NCI-H1092 (cell line): ENCODE measurements at places on chromosomes 3 and 15.

GRCh38 chr15:31495281-31495680 is 168.6 kb downstream of the KLF13 start:
- no peak for DNase-seq

DNA sequence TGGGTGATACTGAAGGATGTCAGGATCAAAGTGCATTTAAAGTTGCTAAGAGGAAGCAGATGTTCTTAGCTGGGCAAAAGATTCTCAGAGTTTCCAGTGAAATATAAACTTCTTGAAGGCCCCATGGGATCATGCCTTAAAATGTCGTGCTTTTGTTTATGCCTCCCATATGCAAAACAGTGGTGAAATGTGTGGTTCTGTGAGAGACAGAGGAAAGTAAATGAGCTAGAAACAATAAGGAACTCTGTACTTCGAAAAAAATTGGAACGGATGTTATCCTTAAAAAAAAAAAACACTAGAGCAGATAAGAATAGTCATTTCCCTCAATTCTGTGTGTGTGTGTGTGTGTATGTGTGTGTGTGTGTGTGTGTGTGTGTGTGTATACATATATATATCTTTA is 497.0 kb upstream of the TBL1XR1 start:
- no peak for DNase-seq

DNA sequence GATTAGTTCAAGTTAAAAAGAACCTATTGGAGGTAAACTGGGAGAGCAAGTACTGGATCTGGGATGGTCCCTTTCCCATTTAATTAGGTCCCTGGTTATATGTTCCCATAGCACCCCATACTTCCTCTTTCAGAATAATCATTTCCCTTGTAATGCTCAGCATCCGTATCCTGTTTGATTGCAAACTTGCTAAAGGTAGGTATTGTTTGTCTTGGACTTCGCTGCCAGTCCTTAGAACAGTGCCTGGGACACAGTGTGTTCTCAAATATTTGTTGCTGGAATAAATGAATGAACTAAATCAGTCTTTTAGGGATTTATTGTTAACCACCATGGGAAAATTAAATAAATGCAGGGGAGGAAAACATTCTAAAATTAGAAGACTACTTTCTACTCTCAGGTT is 299.8 kb downstream of the GRM7 start:
- no peak for DNase-seq

DNA sequence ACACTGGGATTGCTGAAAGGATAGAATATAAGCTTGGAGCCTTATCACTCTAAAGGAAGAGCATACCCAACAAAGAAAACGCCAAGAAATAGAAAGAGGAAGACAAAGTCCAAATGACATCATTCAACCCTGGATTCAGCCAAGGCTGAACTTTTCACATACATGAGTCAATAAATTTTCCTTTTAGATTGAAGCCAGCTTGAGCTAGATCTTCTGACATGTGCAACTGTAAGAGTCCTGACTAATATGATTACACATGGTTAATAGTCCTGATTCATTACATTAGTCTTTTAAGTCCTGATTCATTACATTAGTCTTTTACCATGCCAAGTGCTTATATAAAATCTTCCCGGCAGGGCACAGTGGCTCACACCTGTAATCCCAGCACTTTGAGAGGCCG is 13.6 kb upstream of the DENND6A start:
- DNase-seq = no peak

DNA sequence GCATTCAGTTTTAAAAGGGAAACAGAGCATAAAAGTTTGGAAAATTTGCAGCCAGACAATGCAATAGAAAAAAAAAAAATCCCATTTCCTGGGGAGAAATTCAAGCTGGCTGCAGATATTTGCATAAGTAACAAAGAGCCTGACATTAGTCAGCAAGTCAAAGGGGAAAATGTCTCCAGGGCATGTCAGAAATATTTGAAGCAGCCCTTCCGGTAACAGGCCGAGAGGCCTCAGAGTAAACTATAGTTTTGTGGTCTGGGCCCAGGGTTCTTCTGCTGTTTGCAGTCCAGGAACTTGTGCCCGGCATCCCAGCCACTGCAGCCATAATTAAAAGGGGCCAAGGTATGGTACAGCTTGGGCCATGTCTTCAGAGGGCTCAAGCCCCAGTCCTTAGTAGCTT is 411.6 kb upstream of the BCHE start:
- DNase-seq = no peak

GRCh38 chr15:41881920-41882688 is 11.7 kb downstream of the SPTBN5 start:
- DNase-seq = no peak

GRCh38 chr3:12559520-12559919 is 2.6 kb downstream of the MKRN2 start:
- DNase-seq = no peak

DNA sequence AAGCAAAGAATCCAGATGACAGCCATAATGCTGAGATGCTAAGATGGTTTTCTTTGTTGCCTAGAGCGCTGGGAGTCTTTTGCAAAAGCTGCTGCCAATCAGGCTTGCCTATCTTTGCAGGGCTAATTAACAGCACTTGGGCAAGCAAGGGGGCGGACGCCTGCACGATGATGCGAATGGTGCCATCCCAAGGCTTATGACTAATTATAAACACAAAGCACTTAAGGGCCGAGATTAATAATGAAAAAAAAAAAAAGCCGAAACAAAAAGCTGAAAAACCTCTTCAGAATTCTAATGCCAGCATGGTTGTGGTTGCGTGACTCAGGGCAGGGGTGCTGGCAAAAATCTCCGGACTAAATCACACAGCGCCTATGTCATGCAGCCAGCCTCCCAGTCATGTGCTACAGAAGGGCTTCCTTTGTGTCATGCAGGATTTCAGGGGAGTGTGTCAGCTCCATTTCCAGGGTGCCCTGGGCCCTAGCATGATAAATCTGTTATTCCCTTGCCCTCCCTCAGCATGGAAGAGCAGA is 185.0 kb upstream of the ANKRD28 start:
- DNase-seq = no peak

DNA sequence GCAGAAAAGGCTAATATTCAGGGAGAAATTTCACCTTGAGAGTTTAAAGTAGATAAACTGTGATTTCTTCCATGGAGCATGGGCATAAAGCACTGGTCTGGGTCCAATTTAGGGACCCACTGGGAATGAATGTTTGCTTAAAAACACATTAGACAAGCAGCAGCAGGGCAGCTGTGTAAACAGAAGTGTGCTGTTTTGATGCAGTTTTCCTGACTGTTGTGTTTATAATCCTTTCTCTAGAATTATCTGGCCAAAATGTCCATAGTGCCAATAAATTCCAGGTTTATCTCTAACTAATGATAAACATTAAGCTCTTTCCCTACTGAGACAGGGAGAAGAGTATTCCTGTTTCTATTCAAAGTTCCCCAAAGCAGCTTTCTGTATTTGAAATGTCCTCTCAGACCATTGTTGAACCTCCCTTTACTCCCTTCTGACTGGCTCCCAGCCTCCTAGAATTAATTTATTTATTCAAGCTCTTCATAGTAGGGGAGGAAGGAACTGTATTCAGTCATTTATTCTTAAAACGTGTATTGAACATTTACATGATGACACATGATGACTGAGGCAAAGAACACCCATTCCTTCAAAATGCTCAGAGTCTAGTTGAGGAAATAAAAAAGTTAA is 7.0 kb upstream of the TM4SF18 start:
- DNase-seq = peak; percentile 85

- no peak for DNase-seq
These were observed 95.8 kb upstream of the SLC25A36 start for GRCh38 chr3:140845882-140846281.

DNA sequence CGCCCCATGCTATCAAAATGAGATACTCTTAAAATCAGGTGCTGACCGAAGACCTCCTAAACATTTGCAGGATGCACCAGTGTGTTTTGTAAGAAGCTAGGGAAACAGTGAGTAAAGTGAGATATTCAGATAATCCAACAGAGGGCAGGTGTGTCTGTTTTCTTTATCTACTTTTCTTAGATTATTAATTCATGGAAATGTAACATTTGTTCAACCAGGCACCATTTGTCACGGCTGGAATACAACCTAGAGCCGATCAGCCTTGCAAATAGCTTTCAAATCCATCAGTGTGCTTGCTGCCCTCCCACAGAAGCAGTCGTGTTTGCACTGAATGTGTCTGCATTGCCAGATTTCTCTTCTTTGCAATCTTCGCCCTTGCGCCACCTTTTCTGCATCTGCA is 201.9 kb upstream of the CHRM5 start:
- no peak for DNase-seq

GRCh38 chr15:67253549-67254237 is 768 bp downstream of the AAGAB start:
- no peak for DNase-seq

DNA sequence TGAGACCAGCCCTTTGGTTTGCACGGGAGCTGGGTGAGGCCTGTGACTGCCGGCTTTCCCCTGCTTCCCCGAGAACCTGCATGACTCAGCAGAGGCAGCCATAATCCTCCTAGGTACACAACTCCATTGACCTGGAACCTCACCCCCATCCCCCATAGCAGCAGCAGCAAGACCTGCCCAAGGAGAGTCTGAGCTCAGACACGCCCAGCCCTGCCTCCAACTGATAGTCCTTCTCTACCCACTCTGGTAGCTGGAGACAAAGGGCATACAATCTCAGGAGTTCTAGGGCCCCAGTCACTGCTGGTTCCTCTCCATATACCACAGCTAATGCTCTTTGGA is 141.0 kb upstream of the ARHGEF26 start:
- DNase-seq = no peak

DNA sequence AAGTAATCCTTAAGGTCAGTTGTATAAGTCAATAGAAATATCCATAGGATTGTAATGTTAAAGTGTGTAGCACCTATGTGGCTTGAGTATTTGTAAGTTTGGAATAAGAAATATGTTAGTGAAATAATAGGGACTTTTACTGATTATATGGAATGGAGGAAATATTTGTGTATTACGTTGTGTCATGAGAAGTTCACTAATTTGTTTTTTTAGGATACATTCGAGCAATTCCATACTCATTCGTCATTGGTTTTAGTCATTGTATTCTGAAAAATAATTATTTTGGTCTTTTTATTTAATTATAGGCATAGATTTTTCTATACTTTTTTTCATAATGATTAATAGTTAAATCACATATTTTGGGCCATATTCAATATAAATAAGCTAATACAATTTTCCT is 21.0 kb downstream of the MBNL1 start:
- no peak for DNase-seq

- DNase-seq = no peak
These were observed 246.2 kb downstream of the ZBTB20 start for GRCh38 chr3:114900908-114901307.

- DNase-seq = no peak
These were observed 23.1 kb upstream of the CDCP1 start for GRCh38 chr3:45169125-45169904.

DNA sequence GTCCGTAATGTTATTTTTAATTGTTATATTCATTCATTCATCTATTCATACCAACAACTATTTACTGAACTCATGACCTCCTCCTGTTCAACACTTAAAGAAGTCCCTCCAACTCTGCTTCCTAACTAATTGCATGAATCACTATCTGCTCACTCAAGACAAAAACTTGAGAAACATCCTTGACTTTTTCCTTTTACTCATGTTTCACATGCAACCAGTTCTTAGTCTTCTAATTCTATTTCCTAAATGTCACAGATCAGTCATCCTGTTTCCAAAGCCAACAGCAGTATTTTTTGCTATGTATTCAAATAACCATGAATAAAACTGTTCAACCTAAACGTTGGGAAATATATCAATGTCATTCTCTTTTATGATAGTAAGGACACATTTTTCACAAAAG is 124.6 kb upstream of the GBE1 start:
- DNase-seq = no peak

DNA sequence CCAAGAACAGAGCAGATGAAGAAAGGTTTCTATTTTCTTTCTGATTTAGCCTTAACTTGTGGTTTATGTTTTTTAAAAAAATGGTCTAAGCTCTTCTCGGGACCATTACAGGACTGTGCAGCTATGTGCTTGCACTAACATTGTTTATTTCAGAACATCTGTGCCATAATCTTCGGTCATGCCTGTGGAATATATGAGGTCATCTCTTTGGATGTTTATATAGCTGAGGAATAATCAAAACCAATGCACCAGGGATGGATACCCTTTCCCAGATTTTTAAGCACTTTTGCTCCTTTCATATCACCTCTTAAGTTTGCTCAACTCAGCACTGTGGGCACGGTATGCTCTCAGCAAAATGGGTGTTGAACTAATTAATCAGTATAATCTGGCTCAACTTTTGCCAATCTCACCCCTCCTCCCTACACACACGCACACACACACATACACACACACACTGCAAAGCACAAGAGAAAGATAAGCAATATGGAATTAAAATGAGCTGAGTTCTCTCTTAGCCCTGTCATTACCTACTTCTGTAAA is 268.5 kb upstream of the TMC3 start:
- no peak for DNase-seq
